ENCODE measurements at places on chromosomes 3 and 15. TPM values are rescaled to one million over a fixed set of nuclear protein-coding genes. Genes with fewer than 3 reads are reported as not detected.

GRCh38 chr15:78040653-78041244, 36.8 kb downstream of the TBC1D2B start:
- no peak for DNase-seq

- no peak for DNase-seq
Observed at GRCh38 chr3:44419116-44419922, 58.2 kb downstream of the ZNF445 start.

DNA sequence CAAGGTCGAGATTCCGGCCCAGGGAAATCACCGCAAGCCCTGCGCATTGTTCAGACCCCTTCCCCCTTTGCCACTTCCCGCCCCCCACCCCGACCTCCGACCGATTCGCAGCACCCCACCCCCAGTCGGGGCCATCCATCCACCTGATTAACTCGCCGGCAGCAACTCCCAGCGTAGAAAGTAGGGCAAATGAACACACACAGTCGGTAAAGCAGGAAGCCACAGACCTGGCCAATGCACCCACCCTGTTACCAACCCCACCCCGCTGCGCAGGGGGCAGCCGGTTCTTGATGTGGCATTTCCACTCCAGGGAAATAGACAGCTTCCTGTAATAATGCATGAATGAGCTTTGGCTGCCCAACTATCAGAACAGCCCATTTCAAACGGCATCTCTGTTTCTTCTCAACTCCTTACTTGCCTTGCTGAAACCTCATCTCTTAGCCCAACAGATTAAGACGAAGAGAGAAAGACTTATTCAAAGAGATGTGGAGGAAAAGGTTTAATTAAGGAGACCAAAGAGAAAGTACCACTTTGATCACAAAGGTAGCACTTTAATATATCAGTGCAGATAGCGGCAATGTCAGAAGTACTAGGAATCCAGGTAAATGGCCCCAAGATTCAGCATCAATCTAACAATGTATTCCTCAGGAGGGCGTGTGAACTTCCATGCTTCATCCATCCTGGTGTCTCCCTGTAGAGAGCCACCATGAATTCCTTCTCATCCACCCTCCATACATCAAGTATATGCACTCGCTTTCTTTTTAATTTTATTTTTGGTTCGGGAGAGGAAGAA, 1.9 kb downstream of the TNIK start:
- no peak for DNase-seq

DNA sequence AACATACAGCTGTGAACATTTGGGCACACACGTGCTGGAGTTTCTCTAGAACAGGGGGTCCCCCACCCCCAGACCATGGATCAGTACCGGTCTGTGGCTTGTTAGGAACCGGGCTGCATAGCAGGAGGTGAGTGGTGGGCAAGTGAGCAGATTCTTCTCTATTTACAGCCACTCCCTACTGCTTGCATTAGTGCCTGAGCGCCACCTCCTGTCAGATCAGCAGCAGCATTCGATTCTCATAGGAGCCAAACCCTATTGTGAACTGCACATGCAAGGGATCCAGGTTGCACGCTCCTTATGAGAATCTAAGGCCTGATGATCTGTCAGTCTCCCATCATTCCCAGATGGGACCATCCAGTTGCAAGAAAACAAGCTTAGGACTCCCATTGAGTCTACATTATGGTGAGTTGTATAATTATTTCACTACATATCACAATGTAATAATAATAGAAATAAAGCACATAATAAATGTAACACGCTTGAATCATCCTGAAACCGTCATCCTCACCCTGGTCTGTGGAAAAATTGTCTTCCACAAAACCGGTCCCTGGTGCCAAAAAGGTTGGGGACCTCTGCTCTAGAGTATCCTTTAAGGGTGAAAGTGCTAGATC, 25.8 kb downstream of the CHRM5 start:
- DNase-seq = no peak

SNAP23 gene
- total RNA-seq = 123 TPM

DNA sequence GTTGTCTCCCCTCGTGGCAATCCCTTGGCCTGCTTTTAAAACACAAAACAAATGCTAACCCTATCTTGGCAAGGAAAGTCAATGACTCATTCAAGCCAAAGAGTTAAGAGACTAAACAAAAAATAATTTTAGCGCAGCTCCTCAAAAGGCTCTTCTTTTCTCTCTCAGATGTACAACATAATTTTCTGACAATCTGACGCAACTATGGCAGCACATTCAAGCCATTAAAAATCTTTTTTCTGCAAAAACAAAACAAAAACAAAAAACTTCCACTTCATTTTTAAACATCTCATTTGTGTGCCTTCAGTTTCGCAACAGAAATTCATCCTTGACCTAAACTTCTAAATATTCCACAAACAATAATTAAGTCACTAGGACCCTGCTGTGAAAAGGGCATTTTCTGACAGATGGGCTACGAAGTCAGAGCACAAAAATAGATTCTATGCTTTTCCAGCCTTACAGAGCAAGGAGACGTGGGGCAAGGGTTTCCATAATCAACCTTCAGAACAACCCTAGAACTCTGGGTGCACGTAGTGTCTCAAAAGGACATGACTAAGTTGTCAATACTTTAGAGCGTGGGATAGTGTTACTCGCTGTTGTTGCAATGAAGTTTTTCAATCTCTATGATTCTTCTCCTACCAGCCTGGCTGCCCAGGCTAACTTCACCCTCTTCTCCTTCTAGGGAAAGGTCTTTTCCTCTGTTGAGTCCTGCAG, 84.3 kb downstream of the MB21D2 start:
- DNase-seq = no peak

GRCh38 chr15:67922971-67923945, 83.4 kb upstream of the RNU6-1 start:
- no peak for DNase-seq

DNA sequence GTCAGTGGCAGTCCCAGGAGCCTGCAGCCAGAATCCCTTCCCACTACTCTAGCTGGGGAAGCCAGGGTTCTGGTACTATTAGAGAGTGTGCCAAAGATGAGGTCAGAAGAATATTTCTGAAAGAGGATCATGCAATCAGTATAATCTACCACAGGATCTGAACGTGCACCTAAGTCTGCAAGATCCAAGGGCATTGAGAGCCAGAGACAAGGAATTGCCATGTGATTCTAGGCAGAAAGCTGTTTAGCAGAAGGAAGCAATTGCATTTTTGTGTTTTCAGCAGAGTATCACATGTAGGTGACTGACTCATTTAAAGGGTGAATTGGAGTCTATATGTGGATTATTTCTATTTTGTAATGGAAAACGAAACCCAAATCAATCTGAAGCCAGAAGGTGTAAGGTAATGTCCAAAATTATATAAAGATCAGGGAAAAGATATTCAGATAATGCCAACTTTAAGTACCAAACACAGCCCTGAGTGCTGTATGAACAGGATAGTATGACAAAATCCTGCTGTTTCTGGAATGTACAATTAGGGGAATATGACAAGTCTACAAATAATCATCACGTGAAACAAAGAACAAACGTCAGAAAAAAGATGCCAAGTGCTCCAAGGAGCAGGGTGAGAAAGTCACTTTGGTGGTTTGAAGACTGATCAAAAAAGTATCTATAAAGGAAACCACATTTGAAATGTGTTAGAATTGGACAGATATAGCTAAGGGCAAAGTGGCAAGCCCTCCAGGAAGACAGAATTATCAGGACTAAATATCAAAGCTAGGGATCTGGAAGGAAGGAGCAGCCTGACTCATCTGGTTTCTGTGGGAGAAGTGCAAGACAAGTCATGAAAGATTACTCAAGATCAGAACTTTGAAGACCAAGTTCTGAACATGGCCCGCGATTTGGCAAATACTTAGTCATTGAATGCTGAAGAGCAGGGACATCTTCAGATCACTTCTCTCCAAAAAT, 1036.6 kb downstream of the NTRK3 start:
- DNase-seq = no peak

DNA sequence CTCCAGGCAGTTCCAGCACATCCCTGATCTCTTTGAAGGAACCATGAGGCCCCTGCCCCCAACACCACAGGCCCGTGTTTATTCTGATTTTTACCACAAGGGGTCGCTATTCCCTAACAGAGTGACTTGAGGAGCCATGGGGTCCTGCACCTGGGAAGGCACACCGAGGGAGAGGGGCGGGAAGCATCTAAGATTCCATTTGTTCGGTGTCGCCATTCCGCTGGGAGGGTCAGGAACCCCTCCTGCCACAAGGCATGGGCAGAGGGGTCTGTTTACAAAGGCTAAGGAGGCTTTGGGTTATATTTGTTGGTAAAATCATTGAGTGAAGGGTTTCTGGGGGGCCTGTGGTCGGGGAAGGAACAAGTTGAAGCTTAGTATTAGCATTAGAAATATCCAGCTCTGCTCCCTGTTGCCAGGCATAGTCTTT, 77.1 kb downstream of the WDR76 start:
- DNase-seq = peak; percentile 24

STRIT1 gene
- not detected for total RNA-seq

GRCh38 chr15:89533861-89534544, 37.6 kb upstream of the RHCG start:
- no peak for DNase-seq

AHSG gene
- total RNA-seq = not detected

LAMB2 gene
- total RNA-seq = not detected

GRCh38 chr3:58333206-58334012, 717 bp downstream of the PXK start:
- DNase-seq = peak; percentile 42

TSPAN3 gene
- total RNA-seq = 113 TPM

DNA sequence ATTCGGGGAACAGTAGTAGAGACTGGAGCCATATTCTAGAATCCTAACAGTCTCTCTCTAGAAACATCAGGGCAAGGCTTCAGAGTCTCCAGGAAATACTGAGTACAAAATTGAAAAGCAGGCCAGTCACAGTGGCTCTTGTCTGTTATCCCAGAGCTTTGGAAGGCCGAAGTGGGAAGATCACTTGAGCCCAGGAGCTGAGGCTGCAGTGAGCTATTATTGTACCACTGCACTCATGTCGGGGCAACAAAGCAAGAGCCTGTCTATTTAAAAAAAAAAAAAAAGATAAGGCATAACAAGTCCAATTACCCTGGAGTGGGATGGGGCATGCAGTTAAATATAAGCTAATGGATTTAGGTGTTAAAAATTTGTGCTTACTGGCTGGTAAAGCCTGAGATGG, 79.0 kb downstream of the SEMA6D start:
- no peak for DNase-seq

CFAP91 gene
- total RNA-seq = 12.9 TPM

- DNase-seq = peak; percentile 46
Observed at GRCh38 chr3:50274371-50275104, 4.3 kb upstream of the LSMEM2 start.

DNA sequence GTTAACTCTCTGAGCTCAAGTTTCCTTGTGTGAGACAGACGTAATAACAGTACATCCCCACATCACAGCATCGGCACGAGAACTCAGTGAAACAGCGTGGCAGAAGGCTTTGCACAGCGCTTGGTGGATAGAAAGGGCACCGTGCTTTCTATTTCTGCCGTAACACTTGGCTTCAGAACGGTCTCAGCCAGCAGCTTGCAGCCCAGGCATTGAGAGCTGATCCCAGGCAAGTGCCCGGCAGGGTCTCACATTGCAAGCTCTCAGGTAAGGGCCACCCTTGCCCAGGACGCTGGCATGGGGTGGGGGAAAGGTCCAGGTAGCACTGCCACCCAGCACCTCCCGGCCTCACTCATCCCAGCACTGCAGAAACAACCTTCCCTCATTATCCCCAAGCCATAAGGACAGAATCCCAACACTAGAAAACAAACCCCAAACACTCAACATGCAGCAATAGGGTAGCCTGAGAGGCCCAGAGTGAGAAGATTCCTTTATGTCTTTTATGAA, 70.5 kb upstream of the ITGA11 start:
- DNase-seq = no peak

DNA sequence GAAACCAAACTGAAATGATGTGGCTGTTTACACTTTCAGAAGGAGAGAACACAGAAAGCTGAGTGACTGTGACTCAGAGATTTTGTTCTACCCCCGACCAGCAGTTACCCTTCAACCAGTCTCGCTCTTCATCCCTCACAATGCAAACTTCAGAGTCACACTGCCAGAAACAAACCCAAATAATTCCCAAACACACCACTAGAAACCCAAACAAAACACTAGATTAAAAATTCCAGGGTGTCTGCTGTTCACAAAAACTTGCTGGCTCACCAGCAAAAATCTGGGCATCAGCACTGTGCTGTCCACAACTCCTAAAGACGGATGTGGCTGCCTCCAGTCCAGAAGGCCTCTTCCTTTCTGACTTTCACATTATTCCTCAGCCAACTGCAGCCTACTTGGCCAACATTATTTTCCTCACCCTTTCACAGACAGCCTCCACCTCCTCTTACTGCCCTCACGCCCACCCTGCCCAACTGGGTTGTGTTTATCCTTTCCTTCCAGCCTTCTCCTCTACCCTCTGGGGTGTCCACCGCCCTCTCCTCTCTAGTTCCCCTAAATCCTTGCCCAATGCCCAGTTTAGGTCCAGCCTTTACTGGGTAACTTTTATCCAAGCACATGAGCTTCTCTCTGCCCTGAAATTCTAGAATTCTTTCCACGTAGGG, 71.4 kb downstream of the MECOM start:
- no peak for DNase-seq

GRCh38 chr15:56056626-56057025, 63.2 kb upstream of the NEDD4 start:
- DNase-seq = no peak

PRICKLE2 gene
- total RNA-seq = 0.33 TPM

- no peak for DNase-seq
Observed at GRCh38 chr3:59709702-59710553, 660.1 kb upstream of the CFAP20DC start.

ZNF860 gene
- total RNA-seq = 19.1 TPM

CFAP20DC gene
- 1.6 TPM for total RNA-seq

IL12A gene
- total RNA-seq = 7.8 TPM

- no peak for DNase-seq
Observed at GRCh38 chr3:14154895-14155440, 23.4 kb downstream of the XPC start.

- DNase-seq = no peak
Observed at GRCh38 chr15:59996298-59997041, 7.6 kb upstream of the FOXB1 start.

ITIH1 gene
- 0.80 TPM for total RNA-seq

DNA sequence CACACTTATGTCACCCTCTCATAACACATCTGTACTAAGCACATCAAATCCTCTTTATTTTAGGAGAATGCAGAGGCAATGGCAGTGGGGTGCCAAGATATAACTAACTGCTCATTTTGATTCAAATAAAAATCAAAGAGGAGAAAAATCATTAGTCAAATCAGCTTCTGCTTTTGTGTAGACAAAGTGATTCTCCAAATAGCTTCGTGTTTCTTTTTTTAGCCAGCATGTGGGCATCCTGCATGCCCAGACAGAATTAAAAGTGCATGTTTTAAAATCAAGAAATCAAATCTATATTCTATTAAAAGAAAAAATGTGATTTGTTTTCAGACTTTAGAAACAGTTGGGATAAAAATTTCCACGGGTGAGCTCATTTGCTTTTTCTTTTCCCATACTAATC, 761.3 kb upstream of the CFAP20DC start:
- no peak for DNase-seq

- no peak for DNase-seq
Observed at GRCh38 chr15:31264559-31265089, 62.0 kb upstream of the KLF13 start.

RBP2 gene
- not detected for total RNA-seq

SEMA7A gene
- 159 TPM for total RNA-seq

- DNase-seq = no peak
Observed at GRCh38 chr3:190996181-190996775, 133.8 kb upstream of the GMNC start.

Data from activated B cell treated with CpG ODN at 0.5 μM for 24 hours (primary cell).